ENCODE measurements at places on chromosomes 1 and 21. TPM values are rescaled to one million over a fixed set of nuclear protein-coding genes. Genes with fewer than 3 reads are reported as not detected.
A peak's percentile ranks its signal among the peaks of the same experiment; 100 is the strongest.

PRAMEF20 gene
- total RNA-seq, result not detected

PROX1 gene
- total RNA-seq, result 1.8 TPM

MPL gene
- not detected for total RNA-seq

COL8A2 gene
- 3.4 TPM for total RNA-seq

HOOK1 gene
- total RNA-seq, result 33.7 TPM

PIK3CD gene
- 8.2 TPM for total RNA-seq

- DNase-seq, result no peak
Measured at GRCh38 chr21:8989261-8989711, 1532.1 kb upstream of the TPTE start.

GRCh38 chr1:163170331-163170730 is 32.4 kb downstream of the RGS5 start:
- DNase-seq, result no peak

DNA sequence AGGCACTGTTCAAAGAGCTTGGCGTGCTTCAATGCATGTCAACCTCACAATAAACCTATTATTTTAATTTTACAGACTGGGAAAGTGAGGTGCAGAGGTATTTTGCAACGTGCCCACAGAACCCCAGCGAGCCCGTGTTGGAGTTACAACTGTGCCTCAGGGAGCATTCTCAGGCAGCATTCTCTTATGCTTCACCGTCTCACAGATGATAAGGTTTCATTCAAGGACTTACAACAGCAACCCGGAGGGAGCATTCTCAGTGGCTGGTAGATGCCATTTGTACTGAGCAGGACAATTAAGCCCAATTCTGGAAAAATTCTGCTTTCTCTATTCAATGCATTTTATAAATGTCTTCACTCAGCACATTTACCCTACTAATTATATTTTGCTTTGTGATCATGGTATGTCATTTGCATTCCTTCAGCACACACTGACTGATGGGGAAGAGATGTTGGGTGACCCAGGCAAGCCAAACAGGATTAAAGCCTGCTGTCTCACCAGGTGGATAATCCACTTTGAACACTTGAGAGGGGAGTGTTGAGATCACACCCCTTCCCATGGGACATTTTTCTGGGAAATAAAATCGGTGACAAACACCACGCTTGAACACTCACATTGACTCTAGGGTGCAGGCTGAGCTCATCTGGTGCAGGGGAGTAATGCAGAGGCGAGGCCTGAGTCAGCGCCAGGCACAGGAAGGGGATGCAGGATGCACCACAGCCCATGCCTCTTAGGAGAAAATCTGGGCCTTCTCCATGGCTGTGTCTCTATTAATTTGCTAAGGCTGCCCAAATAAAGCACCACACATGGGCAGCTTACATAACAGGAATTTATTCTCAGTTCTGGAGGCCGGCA is 113.9 kb downstream of the CLIC6 start:
- DNase-seq, result no peak

DNA sequence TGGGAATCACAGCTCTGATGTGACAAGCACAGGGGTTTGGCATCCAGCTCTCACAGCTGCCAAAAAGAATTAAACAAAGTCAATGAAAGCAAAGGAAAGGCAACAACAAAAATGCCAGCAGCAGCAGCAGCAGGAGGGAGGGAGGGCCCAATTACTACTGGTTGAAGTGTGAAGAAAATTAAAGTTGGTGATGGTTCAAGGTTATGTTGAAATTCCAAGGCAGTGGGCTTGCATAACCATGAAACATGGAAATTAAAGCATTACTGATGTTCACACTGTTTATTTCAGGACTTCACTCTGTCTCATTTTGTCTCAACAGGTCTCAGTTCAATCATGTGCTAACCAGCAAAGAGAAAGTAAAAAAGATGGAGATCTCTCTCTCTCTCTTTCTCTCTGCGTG is 220.3 kb upstream of the LYPLAL1 start:
- DNase-seq, result no peak

GRCh38 chr1:1069056-1069710 is 4.9 kb downstream of the RNF223 start:
- DNase-seq, result peak; percentile 86

GRCh38 chr1:184881941-184882913 is 92.1 kb downstream of the NIBAN1 start:
- DNase-seq, result peak; percentile 82

GRCh38 chr1:10694274-10694632 is 102.2 kb downstream of the CASZ1 start:
- DNase-seq, result no peak

DNA sequence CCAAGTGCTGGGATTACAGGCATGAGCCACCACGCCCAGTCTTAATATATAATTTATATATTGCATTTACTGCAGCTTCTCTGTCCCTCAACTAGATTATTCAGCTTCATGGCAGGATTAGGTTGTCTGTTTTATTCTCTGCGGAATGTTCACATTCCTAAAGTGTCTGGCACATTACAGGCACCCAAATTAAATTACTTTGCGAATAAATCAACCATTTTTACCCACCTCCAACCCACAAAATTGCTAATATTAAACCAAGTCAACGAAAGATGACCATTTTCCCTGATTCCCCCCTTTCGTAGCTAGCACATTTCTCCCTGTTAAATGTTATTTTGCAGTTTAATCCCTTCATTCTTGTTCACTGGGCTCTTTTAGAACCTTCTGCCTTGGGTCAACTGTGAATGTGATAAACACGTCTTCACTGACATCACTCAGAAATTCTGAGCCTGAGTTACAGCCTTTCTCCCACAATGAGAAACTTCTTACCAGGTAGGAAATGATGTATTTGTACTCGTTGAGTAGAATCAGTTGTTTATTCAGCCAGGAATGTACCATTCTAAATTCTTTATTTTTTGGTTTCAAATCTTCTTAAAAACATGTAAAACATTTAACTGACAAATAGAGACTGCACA is 35.9 kb downstream of the THAP3 start:
- no peak for DNase-seq

GRCh38 chr1:215539803-215540570 is 27.1 kb upstream of the KCTD3 start:
- peak; percentile 60 for DNase-seq

GRCh38 chr1:34976384-34977209 is 8.6 kb downstream of the TMEM35B start:
- no peak for DNase-seq

DNA sequence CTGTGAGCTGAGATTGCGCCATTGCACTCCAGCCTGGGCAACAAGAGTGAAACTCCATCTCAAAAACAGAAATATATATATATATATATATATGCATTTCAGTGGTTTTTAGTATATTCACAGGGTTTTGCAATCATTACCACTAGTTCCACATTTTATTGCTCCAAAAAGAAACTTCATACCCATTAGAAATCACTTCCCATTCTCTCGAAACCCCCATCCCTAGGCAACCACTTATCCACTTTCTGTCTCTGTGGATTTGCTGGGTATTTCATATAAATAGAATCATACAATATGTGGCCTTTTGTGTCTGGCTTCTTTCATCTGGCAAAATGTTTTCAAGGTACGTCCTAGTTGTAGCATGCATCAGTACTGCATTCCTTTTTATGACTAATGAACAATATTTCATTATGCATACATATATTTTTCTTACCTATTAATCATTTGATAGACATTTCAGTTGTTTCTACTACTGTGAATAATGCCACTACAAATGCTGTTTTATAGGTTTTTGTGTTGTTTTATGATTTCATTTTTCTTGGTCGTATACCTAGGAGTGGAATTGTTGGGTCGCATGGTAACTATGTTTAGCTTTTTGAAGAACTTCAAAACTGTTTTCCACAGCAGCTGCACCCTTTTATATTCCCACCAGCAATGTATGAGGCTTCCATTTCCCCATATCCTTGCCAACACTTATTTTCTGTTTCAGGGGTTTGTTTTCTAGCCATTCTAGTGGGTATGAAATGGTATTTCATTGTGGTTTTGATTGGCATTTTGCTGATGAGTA is 95.9 kb downstream of the PHTF1 start:
- no peak for DNase-seq
